Memory B cell (primary cell): ENCODE measurements at places on chromosomes 12 and 14.

DNA sequence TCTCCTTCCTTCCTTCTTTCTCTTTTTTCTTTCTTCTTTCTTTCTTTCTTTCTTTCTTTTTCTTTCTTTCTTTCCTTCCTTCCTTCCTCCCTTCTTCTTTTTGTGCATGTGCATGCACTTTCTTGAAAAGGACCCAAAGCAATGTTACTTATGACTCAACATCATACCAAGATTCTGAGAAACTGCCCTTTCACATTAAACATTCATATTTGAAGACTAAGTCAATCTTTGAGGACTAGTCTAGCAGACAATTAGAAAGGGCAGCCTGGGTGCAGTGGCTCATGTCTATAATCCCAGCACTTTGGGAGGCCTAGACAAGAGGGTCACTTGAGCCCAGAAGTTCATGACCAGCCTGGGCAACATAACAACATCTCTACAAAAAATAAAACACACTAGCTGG, 212.8 kb upstream of the KITLG start:
- DNase-seq, result no peak

- DNase-seq, result no peak
Measured at GRCh38 chr14:65772921-65773574, 360.5 kb downstream of the FUT8 start.

DNA sequence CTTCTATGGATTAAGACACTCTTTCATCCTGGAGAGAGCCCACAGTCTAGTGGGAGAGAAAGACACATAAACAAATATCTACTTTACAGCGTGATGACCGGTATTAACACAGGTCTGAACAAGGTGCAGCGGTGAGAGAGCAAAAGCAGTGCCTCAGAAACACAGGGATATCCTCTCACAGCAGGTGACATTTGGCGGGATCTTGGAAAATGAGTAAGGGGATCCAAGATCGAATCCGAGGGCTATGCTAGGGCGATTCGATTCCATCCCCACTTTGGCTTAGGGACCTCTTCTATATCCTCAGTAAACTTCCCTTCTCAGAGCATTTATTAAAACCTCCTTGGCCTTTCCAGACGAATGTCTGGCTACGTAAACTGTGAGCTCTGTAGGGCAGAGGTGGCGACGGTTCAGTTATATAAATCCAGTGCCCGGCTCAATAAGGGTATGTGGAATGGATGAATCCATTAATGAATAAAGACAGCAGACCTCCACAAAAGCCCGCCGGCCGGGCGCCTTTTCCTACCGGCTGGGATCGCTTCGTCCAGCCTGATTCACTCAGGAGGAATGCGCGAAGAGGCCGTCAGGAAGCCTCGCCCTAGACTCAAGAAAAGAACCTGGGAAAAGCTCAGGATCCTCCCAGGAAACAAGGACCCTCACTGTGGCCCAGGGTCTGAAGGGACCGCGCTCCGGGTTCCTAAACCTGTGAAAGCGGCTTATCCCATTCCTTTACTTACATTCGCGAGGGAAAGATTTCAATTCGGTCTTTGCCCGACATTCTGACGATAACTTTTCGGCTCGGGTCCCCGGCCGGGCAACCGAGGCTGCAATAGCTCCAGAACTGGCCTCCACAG, 455 bp downstream of the ATP6V1D start:
- no peak for DNase-seq

DNA sequence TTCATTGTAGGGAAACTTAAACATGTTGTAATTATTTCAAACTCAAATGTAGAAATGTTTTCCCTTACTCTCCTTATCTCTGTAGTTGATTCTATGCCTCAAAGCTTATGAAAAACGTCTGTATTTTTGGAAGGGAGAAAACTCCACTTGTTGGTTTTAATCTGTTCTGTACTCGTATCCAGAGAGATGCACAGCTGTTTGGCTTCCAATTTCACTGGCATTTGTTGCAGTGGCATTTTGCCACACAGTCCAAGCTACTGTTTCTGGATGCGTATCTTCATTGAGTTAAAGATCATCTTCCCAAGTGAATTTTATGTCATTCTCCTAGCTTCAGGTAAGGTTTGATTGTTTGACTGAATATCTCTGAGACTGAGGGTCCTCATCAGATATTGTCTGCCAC, 481.4 kb downstream of the TRHDE start:
- DNase-seq, result no peak

DNA sequence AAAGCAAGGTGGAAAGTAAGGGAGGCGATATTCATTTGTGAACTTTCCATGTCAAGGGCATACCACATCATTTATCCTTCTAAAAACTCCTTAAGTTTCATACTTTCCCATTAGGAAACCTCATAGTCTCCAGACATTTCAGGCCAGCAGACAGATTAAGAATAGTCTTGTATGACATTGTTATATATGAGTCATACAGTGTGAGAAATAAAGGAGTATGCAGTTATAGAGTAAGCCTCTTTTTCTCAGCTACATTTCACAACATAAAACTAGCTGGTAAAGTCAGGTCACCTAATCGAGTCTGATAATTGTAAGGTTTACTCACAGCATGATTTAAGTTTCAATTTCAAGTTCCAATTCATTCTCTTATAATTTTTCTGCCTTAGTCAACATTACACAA, 164.3 kb downstream of the GRIP1 start:
- no peak for DNase-seq

- DNase-seq, result no peak
Measured at GRCh38 chr12:30896461-30896860, 30.1 kb upstream of the TSPAN11 start.

DNA sequence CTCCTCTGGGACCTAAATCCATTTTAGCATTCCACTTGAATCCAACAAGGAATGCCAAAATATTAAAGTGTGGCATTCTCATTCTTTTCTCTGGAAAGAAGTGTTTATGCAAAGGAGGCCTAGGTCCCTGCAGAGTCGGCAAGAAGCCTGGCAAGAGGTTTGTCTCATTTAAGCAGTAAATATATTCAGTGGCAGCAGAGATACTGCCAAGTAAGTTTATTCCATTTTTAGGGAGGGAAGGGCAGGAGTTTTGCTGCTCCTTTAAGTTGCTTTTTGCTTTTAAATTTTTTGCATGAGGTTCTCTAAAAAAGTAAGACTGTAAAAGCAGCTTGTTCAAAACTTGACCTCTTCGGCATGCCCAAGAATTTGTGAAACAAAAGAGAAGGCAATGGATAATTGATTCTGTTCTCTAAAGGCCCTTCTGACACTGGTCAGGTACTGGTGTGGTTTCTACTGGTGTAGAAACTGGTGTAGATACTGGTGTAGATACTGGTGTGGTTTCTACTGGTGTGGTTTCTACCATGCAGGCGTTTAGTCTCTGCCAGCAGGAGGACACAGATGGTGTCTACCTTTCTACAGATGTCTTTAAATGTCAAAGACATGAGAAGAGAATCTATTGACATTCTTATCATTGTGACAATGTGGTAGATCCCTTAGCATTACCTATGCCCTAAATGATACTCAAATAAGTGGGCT, 107.3 kb downstream of the SAMD4A start:
- no peak for DNase-seq

- no peak for DNase-seq
Measured at GRCh38 chr12:76708296-76708695, 55.6 kb upstream of the ZDHHC17 start.

DNA sequence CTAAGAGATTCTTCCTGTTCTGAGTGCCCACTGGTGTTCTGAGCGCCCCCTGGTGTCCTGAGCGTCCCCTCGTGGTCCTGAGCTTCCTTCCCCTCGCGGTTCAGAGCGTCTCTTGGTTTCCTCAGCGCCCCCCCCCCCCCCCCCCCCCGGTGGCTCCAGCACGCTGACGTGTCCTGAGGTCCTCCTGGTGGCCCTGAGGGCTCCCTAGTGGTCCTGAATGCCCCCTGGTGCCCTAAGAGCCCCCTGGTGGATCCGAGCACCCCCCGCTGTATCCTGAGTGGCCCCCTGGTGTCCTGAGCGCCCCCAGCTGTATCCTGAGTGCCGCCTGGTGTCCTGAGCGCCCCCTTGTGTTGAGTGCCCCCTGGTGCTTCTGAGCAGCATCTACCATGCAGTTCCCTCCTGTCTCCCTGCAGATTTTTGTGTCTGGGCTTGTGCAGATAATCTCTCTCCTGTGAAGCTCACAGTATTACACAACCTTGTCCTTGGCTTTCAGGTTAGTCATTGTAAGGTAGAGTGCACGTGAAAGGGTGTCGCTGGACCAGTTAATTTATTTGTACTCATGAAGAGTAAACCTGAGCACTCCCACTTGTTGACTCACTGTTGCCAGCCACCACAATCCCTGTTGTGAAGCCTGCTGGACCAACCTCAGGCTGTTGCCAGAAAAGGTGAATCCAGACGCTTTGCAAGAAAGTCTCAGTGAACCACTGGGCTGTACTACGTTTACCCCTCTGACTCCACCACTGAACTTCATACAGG, 1168.4 kb downstream of the TMEM121 start:
- DNase-seq, result peak; percentile 72

- DNase-seq, result no peak
Measured at GRCh38 chr12:67795236-67795635, 146.7 kb downstream of the DYRK2 start.

DNA sequence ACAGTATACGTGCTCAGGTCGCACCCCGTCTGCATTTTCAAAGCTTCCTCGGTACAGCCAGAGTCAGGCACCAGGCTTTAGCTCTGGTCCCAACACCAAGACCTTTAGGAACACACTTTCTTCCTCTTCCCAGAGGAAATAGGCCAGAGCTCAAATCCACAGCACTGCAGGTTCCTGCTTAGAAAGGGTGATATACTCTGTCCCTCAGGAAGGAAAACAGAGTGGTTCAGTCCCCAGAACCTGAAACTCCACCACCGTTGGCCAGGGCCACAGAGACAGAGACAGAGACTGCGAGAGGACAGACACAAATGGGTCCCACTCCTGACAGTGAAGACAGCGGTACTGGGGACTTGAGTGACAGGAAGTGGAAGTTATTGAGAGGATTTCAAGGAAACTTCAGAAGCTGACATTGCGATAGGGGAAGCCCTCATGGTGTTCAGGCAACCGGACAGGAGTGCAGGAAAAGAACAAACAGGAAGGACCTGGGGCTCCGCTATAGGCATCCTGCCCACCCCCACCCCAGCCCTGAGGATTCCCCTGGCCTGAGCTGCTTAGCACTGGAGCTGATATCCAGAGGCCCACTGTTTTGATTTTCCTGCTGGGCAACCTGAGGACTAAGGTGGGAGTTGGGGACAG, 5.5 kb upstream of the KRT8 start:
- no peak for DNase-seq

GRCh38 chr12:113912760-113913329, 53.3 kb downstream of the RBM19 start:
- DNase-seq, result peak; percentile 27

DNA sequence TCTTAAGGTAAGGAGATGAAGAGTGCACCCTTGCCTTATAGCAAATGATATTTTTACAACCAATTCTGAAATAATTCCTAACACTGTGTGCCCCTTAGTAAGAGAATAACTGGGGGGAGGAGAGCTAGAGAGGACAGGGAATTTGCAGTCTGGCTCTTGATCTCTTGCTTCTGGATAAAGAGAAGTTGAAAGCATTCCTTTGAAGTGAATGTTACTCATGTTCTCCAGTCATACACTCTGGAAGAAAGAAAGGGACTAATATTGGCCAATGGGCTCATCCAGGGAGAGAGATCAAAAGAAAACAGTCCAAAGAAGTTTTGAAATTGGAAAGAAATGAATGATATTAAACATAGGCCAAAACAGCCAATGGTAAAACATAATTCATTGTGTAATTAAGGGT, 25.3 kb downstream of the C12orf75 start:
- no peak for DNase-seq

DNA sequence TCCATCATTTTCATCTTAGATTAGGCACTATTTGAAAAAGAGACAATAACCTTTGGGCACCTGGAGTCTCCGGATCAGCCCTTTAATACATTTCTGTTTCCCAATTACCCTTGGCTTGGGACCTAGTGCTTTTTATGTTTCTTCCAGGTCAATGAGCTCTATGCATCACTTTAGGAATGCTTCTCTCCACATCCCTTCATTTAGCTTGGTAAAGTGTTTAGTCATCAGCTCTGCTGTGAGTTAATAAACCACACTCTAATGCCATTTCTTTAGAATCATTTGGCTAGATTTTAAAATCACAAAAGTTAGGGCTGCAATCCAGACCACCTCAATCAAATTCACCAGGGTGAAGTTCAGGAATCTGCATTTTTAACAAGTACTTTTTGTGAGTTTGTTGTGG, 41.7 kb downstream of the RASSF9 start:
- no peak for DNase-seq

DNA sequence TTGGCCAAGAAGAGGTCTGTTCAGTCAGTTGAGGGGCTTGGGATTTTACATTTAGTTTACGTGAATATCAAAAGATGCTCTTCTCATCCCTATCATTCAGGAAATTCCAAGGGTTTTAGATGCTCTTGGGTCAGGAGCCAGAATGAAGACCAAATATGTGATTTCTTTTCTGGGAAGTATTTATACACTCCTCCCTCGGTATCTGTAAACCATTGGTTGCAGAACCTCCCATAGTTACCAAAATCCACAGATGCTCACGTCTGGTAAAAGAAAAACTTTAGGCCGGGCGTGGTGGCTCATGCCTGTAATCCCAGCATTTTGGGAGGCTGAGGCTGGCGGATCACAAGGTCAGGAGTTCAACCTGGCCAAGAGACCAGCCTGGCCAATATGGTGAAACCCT, 75.9 kb downstream of the TNFAIP2 start:
- DNase-seq, result no peak

GRCh38 chr14:77485901-77486678, 12.5 kb downstream of the ISM2 start:
- no peak for DNase-seq

DNA sequence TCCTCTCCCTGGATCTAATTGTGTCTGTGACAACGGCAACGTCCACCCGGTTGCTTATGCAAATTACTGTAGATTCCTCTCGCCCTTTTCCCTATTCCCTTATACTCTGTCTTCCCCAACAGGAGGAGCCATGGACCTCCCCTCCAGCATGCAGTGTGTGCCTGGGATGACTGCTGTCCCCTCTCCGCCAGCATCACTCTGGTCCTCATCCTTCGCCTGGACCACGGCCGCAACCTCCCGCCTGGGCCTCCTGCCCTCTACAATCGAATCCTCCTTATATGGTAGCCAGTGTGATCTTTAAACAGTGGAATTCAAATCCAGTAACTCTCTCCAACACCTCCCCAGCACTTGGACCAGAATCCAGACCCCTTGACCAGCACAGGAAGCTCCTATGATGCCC, 30.6 kb upstream of the PRIMA1 start:
- DNase-seq, result no peak

- no peak for DNase-seq
Measured at GRCh38 chr12:56631790-56632700, 1.9 kb upstream of the BAZ2A start.

- no peak for DNase-seq
Measured at GRCh38 chr12:110754101-110754793, 11.6 kb upstream of the PPP1CC start.
